ENCODE measurements at places on chromosomes 5 and 9.

DNA sequence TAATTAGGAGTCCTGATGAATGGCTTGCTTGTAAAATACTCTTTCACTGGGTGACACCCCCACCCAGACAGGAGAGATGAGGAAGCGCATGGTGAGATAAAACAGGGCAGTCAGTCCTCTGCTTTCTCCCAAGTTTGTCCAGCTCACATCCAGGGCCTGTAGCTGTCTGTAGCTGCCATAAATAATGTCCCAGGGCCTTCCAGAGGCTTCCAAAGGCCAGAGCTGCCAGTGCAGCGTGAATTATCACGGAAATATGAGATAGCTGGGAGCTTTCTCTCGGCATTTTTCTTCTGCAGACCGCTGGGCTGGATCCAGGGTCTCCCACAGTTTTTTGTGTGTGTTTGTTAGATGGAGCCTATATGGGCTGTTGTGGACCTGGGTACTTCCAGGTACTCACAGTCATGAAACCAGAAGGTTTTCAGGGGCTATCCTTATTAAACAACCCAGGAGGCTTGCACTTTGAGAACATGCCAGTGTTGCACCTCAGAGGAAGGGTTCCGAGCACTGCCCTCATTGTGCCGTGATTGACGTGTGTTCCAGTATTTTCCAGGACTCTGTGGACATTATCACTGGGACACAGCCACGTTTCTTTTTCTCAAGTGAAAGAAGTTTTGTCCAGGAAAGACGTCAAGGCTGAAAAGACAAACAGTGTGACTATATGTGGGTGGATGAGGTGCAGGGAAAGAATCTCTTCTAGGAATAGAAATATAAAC is 117.5 kb downstream of the FGF1 start:
- no peak for DNase-seq

DNA sequence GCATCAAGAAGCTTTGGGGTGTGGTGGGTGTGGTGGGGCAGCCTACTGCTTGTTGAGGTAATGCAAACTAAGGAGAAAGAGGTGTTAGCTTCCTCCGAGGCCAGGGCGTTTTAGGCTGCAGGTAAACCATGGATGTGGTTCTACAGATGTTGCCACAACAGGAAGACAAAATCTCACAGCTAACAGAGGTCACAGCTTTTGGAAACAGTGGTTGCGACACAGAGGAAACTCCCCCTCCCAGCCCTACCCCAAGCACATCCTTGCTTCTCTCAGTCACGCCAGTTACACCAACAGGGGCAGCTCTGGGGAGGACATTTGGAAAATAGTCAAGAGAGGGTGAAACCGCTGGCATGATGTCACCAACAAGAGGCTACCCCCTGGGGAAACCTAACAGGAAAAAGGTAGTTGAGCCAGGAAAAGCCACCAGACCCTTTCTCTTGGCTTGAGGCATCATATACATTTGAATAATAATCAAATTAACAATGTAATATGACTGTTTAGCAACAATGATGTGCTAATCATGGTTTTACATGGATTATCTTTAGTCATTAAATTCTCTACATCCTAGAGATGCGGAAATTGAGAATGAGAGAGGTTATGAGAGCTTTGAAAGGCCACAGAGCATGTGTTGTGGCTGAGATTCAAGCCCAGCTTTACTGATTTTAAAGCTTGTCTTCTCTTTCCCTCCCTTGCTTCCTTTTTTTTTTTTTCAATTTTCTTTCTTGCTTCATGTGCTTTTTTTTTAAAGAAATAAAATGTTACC is 82.2 kb upstream of the IL12B start:
- no peak for DNase-seq

GRCh38 chr9:97440160-97440559 is 28.3 kb downstream of the TDRD7 start:
- DNase-seq, result no peak

GRCh38 chr9:75529463-75529862 is 361.0 kb upstream of the PCSK5 start:
- no peak for DNase-seq

DNA sequence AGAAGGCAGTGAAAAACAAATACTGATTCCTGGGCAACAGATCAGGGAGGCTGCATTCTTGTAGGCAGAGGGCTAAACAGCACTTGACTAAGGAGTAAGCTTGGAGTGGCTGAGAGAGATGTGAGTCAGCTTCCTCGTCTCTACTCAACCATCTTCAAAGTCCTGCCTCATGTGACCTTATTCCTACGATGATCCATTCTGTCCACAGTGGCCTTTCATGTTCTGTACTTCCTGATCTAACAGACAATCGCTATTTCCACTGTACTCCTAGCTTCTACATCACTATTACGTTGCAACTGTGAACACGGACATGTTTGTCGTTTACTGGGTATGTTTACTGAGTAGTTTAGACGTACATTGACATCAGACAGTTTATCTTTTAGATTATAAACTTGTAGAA is 365.4 kb downstream of the ARL15 start:
- DNase-seq, result no peak

DNA sequence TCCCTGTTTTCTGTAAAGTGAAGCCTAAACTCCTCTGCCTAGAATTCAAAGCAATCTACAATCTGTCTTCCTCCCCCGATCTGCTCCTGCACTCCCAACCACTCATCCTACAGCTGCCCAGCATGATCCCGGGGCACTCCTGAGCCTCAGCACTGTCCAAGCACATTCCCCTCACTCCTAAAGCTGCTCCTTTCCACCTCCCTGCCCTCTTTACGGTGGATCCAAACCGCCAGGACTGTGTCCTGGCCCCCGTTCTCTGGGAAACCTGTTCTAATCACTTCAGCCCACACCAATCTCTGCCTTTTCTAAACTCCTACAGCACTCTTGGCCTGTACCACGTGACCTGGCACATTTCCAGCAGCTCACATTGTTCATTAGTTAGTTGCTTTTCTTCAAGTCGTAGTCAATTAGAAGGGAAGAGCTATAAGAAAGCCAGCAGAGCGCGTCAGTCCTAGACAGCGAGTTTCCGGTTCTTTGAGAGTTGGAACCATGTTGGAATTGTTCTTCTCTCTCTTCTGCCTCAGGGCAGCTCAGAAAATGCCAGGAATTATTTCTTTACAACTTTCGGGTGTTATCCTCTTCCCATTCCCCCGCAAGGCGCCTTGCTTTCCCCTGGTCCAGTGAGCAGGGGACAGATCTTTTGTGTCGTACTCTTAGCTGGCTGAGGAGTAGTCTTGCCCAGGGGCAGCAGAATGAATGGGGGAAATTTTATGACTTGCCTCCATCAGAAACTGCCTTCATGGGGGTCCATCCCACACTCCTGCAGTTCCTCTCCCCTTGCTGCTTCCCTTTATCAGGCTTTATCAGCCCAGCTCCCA is 60.7 kb downstream of the NRG2 start:
- DNase-seq, result no peak

- DNase-seq, result no peak
Measured at GRCh38 chr9:87662808-87663528, 63.0 kb upstream of the CTSL start.

DNA sequence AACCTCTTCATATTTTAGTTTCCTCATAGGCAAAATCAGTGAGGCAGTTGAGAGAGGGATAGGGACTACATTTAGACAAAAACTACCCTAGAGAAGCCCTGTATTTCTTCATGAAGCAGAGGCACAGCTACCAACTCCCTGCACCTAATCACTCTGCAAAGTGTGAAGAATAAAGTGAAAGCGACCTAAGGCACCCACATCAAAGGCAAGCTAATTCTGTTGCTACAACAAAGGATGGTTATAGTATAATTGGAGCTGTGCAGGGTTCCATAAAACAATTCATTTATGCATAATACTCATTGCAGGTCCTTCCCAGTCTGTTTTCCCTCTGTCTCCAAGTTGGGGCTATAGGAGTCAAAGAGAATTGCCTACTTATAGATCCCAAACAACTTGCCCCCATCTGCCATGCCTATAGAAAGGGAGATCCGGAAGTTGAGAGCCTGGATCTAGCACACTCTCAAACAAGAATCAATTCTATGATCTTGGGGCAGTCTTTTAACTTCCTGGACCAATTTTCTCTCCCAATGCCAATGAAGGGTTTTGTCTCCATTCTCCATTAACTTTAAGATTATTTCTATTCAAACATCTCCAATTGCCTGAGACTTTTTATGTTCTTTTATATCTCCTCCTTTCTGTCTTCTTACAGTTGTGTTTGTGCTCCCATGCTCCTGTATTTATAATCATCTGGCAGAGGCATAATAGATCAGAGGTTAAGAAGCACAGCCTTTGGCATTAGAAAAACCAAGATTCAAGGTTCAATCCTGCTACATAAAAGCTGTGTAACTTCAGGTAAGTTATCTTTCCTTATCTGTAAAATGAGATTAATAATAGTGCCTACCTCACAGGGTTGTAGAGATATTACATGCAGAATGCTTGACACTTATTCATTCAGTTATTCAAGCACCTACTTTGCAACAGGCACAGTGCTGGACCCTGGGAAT is 56.0 kb upstream of the PTGER4 start:
- no peak for DNase-seq

- no peak for DNase-seq
Measured at GRCh38 chr9:126376311-126377175, 49.9 kb downstream of the MVB12B start.

DNA sequence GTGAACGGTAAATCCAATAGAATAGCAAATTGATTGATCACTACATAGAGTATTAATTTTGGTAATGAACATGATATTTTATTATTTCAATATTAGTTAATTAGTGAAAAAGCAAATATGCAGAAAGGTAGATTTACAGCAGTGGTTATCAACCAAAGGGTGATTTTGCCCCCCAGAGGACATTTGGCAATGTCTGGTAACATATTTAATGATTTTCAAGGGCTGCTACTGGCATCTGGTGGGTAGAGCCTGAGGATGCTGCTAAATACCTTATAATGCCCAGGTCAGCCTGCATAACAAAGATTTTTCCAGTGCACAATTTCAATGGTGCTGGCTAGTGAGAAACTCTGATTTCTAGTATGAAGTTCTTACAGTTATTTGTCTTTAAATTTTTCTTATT is 1313.7 kb downstream of the PTPRD start:
- no peak for DNase-seq

DNA sequence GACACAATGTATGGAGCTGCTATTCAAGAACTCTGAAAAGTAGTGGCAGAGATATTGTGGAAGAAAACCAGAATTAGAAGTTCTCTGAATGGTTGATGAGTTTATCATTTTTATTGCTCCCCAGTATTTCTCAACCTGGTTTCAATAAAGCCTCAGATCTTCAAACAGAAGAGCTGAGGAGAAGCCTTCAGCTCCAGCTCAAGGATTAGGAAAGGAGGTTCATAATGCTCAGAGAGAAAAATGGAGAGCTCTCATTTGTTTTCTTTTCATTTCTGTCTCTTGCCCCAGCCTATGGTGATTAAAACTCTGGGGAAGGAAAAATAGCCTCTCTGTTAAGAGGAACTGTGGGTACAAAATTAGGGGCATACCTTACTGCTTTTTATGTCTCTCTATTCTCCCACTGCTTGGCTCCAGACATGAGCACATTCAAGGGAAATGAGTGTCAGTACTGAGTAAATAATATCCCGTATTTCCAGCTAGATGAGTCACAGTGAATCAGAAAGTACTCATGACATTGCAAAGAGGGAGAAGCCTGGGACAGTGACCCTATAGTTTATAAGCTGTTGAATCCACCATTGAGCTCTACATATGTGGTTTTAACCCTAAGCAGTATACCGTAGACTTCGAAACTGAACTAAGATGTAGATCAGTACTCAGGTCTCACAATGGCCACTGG is 138.1 kb downstream of the EMB start:
- DNase-seq, result no peak

DNA sequence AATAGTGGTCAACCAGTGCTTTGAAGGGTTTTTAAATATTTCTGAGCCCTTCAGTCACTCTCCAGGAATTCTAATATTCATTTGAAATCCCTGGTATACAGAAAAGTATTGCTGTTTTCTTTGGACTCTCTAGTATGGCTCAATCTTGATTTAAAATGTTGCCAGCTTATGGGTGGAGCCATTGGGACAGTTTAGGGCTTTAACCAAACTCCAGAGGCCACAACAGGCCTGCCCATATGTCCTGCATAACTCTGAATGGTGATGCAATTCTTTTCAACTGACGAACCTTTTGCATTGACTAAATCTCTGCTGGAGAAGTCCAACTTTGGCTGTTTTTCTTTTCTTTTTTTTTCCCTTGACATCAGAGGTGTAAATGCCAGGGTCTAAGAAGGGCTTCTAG is 10.3 kb upstream of the ANKHD1 start:
- DNase-seq, result no peak

- DNase-seq, result no peak
Measured at GRCh38 chr9:77981332-77981731, 50.3 kb downstream of the GNAQ start.

GRCh38 chr9:92974761-92975755 is 27.7 kb downstream of the FGD3 start:
- no peak for DNase-seq

DNA sequence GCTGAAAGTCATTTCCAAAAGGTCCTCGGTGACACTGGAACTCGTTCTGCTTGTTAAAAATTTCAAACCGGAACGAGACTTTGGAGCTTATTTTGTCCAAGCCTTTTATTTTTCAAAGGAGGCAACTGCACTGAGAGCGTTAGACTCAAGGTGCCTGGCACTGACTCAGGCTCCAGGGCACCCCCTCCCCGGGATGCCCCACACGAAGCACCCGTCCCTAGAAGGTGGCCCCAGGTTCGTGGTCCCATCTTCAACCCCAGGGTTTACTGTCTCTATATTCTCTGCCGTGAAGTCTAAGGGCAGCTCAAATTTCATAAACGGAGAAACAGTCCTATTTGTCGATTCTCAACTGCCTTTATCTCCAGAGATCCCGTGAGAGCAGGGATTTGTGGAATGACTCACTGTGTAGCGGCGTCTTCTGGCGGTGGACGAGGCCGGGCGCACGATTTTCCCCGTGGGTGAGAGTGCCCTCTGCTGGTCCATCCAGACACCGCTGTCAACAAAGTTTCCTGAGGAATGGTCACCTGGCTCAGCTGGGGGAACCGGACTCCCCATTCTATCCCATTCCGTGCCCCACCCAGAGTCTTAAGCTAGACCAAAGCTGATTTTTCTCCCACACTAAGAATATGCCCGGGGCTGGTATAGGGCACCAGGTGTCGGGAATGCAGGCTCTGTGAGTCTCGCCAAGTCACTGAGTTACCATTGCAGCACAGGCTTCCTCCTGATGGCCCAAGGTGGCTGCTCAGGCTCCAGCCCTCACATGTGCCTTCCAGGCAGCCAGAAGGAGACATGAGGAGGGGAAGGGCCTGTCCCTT is 27.1 kb upstream of the SLC6A19 start:
- DNase-seq, result no peak

DNA sequence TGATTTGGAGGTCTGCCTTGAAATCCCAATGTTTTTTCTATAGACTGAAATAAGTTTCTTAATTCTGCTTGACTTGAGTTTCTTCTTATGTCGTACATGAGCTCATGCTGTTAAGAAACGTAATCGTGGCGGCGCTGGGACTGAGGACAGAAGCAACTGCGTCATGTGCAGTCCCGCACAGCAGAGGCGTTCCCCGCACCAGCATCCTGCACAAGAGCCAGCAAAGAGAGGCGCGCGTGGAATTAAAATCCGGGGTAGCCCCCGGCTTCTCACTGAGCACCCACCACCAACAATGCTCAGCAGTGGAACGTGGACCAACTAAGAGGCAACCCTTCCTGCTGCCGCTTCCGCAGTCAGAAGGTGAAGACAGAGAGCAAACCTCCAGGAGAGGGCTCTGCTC is 496.2 kb upstream of the ADAMTS16 start:
- DNase-seq, result no peak

GRCh38 chr5:173602423-173602822 is 14.0 kb downstream of the BOD1 start:
- DNase-seq, result no peak
